Stimulated activated CD8-positive, alpha-beta memory T cell treated with anti-CD3 and anti-CD28 coated beads, Interleukin-7, amount 100 ng/mL, for 1 hour (primary cell): ENCODE measurements at places on chromosomes 2 and 18.

- DNase-seq, result no peak
These were observed 125.5 kb upstream of the EPC2 start for GRCh38 chr2:148519013-148519412.

DNA sequence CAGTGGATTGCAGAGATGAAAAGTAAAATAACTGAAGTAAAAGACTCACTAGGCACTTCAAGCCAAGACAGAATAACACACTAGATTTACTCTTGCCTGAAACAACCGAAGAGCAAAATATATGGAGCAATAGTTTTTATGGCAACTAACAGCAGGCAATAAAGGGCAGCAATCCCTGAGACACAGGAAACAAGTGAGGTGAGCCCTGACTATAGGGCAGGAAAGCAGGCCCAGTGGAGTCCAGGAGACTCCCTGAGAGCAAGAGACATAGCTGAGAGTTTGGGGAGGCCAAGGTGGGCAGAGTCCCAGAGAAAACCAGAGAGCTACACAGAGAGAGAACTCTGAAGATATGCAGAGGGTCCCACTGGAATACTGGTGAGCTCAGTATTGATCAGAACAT lies 18.8 kb downstream of the FARSB start:
- DNase-seq, result no peak

DNA sequence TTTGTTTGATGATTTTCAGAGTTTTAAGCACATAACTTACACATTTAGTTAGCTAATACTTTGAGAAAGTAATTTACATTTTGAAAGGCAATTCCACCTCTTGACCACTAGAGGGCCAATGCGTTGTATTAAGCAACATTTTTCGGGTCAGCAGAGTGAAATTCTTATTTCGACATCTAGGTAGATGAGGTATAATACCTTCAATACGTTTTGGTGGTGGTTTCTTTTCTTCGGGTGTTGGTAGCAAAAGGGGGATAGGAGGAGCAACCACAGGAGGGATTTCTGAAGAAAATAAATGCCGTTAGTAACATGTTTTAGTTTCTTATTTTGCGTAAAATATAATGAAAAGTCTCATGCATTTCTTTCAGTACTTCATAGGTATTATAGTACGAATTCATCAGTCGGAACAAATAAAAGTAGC lies 106.3 kb downstream of the TTN start:
- no peak for DNase-seq

DNA sequence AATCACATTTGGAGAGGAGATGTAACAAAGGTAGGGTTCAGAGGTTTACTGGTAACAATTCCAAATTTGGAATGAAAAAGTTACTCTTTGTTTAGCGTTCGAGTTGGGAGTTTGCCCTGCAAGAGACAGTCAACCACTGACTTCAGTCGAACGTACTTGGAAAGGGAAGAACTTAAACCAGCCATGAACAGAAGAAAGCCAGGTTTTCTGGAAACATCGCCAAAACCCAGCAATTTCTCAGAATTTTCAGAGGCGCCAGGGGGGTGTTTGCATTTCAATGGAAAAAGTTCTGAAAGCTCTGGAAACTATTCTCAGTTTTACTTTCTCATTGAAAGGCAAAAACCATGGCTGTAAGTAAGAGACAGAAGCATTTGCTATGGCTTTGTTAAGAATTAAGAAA lies 28.5 kb upstream of the AQP4 start:
- no peak for DNase-seq

DNA sequence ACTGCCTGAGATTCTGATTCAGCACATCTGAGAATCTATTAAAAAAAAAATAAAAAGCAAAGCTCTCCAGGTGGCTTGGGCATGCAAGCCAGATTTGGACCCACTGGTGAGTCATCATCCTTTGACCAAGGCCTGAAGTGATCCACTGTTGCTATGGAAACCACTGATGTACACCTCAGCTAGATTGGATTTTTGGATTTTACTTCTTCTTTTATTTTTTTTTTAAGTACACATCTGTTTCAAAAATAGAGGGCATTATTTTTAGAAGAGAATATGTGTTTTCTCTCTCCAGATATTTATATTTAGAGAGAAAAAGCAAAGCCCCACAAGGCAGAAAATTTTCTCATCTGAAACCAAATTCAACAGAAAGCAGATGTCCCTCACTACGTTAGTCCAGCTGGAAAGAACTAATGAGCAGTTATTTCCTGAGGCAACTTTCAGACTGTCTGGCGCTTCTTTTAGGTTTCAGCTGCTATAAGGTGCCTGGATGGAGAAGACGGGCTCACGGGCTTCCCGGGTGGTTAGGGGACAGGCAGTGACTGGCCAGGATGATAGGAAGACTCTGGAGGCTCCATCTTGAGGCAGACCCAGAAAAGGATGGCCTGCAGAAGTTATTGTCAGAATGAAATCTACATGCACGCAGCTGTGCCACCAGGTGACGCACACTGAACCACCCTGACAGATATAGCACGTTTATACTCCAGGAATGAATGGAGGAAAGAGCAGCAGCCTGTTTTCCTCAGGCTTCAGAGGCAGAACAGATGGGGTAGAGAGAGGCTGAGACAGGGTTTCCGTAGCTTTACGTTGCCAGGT lies 50.5 kb downstream of the MRPL35 start:
- DNase-seq, result no peak
